ENCODE measurements at places on chromosomes 4 and X.

DNA sequence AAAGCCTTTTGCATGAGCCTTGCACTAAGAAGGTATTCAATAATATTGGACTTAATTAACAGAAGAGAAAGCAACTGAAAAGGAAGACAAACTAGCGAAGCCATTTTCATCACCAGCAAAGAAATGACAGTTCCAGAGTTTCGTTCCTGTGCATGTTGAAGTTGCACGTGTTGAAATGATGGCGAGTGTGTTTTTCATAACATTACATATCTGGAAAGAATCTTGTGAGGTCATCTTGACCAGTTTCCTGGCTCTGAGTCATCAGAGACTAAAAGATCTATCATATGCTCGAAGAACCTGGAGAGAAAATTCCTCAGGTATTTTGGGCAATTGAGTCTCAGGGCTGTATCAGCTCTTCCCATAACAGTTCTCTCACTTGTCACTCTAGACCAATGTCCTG is 106.2 kb upstream of the MAML3 start:
- no peak for DNase-seq

- DNase-seq, result no peak
These were observed 22.2 kb downstream of the PSAPL1 start for GRCh38 chr4:7412554-7412912.

GRCh38 chr4:107210450-107211239 is 174.5 kb upstream of the DKK2 start:
- DNase-seq, result no peak

DNA sequence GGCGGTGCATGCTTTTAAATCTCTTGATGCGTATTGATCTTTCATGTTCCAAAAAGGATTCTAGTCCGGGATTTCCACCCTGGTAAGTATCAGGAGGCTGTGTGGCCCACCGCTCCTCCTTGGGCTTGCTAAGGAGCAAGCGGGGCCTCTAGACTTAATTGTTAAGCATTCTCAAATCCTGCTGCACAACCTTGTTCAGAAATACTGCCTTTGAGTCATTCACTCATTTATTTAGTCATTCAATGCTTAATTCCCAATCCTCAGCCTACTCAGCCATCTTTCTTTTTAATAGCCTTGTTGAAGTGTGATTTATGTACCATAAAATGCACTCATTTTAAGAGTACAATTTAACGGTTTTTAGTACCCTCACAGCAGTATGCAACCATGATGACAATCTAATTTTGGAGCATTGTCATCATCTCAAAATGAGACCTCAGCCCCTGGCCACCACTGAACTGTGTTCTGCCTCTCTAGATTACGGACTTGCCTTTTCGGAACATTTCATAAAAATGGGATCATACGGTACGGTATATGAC is 15.6 kb upstream of the SLC2A9 start:
- DNase-seq, result no peak

DNA sequence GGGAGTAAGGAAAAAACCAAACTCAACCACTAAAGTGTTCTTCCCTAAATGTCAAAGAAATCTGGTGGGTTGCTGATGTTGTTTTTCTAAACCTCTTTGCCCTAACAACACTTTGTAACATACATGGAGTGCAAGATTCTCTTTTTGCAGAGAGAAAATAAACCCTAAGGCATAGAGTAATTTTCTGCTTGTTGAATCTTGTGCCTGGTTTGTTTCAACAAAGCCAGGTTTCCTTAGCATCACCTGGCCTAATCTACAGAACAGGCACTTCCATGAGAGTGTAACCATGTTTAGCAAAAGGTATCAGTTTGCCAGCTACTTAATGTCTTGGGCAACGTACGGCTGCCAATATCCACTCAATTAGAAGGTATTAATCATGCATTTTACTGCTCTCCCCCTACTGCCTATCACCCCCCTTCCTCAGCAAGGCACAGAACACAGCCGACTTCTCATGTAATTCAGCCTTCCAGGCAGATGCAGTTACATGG is 219.2 kb downstream of the MAML3 start:
- no peak for DNase-seq

DNA sequence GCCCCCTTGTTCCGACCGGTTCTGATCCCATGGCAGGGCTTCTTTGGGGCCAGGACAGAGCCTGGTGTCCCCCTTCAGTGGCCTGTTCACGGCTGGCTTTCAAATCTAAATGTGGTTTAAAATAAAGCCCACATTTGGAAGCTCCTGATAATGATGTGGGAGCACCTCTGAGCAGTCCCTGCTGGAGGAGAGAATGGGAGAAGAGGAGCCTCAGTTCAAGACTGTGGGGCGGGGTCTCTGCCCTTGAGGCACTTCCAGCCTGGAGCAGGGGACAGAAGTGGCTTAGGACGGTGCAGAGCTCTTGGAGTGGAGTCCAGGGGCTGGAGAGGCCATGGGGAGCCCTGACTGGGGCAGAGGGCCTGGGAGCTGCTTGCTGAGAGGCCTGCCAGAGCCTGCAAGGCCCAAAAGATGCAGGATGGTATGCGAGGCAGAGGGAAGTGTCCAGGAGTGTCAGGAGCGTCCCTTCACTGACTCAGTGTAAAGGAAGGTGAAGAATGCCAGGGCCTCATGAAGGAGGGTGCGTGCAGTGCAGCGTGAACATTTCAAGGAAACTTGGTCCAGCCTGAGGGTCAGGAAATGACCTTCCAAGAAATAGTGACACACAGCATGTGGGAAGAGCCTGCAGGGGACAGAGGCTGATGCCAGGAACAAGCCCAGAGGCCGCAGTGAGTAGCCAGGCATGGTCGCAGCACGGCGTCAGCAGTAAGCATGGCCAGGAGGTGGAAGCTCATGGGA is 21.1 kb upstream of the TADA2B start:
- DNase-seq, result no peak

GRCh38 chrX:8504451-8504850 is 39.8 kb downstream of the VCX3B start:
- DNase-seq, result no peak

GRCh38 chr4:83212041-83212851 is 72.4 kb downstream of the COQ2 start:
- DNase-seq, result peak; percentile 80

DNA sequence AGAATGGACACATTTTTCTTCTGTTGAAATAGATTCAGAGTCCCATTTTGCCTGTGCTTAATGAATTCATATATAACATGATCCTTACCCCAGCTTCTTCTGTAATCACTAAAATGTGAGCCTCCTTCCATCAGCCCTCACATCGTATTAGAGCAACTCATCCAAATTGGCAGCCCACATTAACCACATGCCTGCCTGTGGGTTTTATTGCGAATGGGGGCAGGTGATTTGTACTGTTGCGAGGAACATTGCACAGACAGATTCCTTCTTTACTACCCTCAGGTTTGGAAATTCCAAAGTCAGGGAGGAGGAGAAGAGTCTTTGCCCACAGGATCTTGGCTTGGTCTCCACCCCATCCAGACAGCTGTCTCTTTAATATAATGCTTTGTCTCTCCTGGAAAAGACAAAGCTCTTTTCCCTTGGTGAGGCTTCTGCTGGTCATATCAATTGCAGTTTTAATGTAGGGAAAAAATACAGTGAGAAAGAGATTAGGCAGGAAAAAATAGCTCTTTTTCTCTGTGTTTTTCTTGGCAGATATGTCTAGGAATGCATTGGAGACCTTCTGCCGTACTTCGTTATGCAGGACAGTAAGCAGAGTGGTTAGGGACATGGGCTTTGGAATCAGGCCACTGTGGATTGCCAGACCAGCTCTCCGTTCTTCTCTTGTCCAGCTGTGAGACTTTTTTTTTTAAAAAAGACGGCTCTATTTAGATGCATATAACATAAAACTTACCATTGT is 371.2 kb downstream of the AFF2 start:
- no peak for DNase-seq
